ENCODE measurements at places on chromosomes 3 and 15.

DNA sequence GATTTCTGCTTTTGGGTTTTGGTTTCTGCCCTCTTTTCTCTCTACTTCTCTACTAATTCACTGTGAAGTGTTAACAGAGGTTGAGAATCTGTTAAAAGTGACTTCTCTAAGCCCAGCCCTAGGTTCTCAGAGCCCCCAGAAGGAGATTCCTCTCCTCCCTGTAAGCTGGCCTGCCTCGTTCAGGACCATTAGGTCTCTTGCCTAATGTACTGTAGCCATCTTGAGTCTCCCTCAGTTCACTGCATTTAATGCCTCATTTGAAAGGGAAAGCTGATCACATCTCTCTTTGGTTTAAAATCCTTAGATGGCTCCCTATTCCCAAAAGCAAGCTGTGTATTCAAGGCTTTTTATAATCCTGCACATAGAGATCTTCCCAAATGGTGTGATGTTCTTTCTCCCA lies 16.3 kb downstream of the RTP1 start:
- no peak for DNase-seq

- no peak for DNase-seq
Observed at GRCh38 chr3:14127516-14128161, 2.8 kb downstream of the TMEM43 start.

DNA sequence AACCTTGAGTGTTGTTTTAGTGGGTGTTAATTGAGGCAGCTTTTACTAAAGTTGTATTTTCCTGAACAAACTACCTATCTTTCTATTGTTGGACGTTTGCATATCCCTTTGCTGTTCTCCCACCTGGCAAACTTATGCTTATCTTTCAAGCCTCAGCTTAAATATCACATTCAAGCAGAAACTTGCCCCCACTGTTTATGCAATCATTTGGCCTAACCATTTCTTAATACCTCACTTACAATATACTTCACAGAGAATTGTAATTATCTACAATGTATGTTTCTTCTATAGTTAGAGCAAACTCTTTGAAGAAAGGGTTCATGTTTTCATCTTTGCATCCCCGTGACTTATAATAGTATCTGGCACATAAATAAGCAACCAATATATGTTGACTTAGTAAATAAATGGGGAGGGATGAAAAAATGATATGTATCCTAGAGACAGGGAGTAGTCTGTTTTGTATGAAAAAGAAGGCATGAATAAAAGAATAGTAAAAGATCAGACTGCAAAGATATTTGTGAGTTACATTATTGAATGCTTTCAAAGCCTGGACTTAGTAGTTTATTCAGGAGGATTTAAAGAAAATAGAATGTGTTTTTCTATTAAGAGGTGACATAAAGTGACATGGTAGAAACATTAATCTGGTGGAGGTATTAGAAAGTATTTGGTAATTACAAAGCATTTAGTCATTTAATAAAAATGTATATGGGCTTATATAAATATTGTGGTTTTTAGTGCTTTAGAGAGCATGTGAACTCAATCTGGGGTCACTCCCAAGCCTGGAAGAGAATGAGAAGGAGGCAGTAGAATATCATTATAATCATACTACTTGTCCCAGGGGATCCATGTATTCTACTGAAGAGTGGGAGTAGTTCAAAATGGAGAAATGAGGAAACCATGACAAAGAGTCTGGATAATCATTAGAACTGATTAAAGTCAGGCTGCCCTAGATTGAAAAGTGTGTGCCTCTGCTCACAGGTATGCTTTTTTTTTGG lies 60.0 kb upstream of the DCBLD2 start:
- no peak for DNase-seq

DNA sequence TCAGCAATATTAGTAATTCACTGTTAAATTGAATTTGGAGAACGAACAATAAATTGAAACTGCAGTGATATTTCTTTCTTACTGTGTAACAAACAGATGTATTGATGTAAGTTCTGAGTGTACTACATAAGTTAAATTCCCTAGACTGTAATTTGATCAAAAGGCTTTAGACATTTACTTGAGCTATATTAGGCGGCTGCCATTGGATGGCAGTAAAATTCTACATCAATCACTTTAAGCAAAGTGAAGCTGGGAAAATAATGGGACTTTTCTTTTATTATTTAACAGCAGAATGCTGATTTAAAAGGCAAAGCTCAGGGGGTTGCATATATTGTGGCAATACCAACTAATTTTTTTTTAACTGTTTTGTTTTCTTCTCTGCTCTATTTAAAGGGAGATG lies 212.6 kb upstream of the PLSCR5 start:
- no peak for DNase-seq

GRCh38 chr3:161552984-161553560 lies 56.5 kb downstream of the OTOL1 start:
- no peak for DNase-seq

- DNase-seq: no peak
Observed at GRCh38 chr3:143291836-143292447, 172.4 kb downstream of the CHST2 start.

Data from stimulated activated CD8-positive, alpha-beta memory T cell treated with anti-CD3 and anti-CD28 coated beads, Interleukin-2, amount 100 ng/mL, for 1 hour (primary cell).